ENCODE measurements at places on chromosomes 4 and X. TPM values are rescaled to one million over a fixed set of nuclear protein-coding genes. Genes with fewer than 3 reads are reported as not detected.

The CTAG1B gene
- not detected for total RNA-seq

- H3K4me1 ChIP-seq = peaks cover 4% of the 10 kb centered on the region
- H3K36me3 ChIP-seq = no peaks in the 10 kb centered on the region
- H3K27ac ChIP-seq = no peak overlapping the region
- H3K4me3 ChIP-seq = no peak overlapping the region
- DNase-seq = no peak
Observed at GRCh38 chr4:7652006-7652405, 217.3 kb upstream of the PSAPL1 start.

The CXCL10 gene
- not detected for total RNA-seq

DNA sequence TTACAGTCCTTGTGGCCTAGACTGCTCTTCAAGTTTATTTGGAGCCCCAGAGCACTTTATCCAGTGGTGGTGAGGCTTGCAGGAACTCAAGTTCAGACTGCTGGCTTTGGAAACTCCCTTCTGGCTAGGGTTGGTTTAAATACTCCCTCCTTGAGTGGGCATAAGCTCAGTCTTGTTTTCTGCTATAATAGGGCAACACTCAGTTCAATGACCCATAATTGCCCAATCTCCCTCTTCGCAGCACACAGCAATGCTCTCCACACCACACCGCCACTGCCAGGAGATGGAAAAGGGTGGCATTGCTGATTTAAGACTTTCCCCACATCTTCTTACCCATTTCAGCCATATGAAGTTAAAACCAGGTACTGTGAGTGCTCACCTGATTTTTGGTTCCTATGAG, 27.9 kb upstream of the USP38 start:
- no peak overlapping the region for H3K27ac ChIP-seq
- no peaks in the 10 kb centered on the region for H3K27me3 ChIP-seq
- no peaks in the 10 kb centered on the region for H3K36me3 ChIP-seq
- H3K4me1 ChIP-seq = no peaks in the 10 kb centered on the region
- no peak overlapping the region for H3K4me3 ChIP-seq

DNA sequence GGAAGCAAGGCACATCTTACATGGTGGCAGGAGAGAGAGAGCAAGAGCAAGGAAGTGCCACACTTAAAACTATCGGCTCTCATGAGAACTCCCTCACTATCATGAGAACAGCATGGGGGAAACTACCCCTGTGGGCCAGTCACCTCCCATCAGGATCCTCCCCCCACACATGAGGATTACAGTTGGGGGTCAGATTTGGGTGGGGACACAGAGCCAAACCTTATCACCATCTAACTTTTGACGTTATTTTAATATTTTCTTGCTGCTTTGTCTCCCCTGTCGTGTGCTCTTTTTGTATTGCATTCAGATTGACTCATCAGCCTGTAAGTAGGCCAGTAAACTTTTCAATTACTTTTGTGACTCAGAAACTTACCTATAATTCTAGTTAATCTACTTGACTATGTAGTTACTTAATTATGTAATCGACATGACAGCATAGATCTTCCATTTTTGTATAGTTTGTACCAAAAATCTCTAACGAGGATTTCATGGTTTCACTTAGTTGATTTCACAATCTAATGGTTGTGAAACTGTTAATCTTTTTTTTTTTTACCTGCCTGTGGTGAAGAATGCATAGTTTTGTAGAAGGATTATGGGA, 18.3 kb downstream of the STIM2 start:
- H3K4me3 ChIP-seq = no peak overlapping the region
- no peaks in the 10 kb centered on the region for H3K27me3 ChIP-seq
- no peak overlapping the region for H3K27ac ChIP-seq

The INTU gene
- total RNA-seq = 2.6 TPM

The TEX11 gene
- 0.23 TPM for total RNA-seq

The KDM6A gene
- 18.3 TPM for total RNA-seq

The SHROOM4 gene
- 6.8 TPM for total RNA-seq

DNA sequence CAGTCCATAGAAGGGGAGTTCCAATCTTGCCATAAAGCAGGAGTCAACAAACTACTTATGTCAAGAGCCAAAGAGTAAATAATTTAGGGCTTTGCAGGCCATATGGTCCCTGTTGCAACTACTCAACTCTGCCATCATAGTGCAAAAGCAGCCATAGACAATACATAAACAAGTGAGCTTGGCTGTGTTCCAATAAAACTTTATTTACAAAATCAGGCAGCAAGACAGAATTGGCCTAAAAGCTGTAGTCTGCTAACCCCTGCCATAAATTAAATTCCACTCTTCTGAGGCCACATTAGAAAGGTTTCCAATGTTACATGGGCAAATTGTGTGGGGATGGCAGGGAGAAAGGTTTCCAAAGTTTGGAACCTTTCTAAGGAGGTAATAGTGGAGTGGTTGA, 14.7 kb downstream of the TRMT2B start:
- H3K36me3 ChIP-seq = no peaks in the 10 kb centered on the region
- H3K4me1 ChIP-seq = no peaks in the 10 kb centered on the region
- H3K4me3 ChIP-seq = no peak overlapping the region
- no peak for DNase-seq
- no peak overlapping the region for H3K27ac ChIP-seq

The GPC3 gene
- 27.6 TPM for total RNA-seq

GRCh38 chrX:139766545-139766983, 58.6 kb upstream of the MCF2 start:
- no peaks in the 10 kb centered on the region for H3K27me3 ChIP-seq
- DNase-seq = no peak
- H3K4me3 ChIP-seq = no peak overlapping the region
- H3K36me3 ChIP-seq = peaks cover 5% of the 10 kb centered on the region
- H3K4me1 ChIP-seq = peaks cover 20% of the 10 kb centered on the region

GRCh38 chrX:69311936-69312670, 146.8 kb upstream of the PJA1 start:
- no peak overlapping the region for H3K4me3 ChIP-seq
- H3K4me1 ChIP-seq = peaks cover 11% of the 10 kb centered on the region
- no peak overlapping the region for H3K27ac ChIP-seq
- no peaks in the 10 kb centered on the region for H3K36me3 ChIP-seq
- DNase-seq = no peak

DNA sequence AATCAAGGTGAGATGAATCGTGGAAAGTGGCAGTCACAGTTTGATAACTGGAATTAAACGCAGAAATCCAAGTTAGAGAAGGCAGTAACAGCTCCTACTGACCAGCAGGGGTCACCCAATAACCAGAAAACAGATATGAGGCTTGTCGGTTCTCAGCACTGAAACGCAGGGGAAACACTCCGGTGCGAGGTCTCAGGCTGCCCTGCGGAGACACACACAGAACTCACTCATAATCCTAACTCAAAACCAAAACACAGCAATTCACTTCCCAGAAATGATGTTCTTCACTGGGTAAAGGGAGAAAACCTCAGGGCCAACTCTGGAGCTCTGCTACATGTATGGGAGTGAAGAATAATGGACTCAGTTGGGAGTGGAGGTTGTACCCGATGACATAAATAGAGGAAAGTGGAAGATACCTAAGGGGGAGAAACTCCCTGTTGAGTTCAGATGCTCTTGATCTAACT, 384.4 kb downstream of the RAPGEF2 start:
- H3K27ac ChIP-seq = no peak overlapping the region
- H3K4me3 ChIP-seq = peak overlapping the region; percentile 34
- H3K27me3 ChIP-seq = no peaks in the 10 kb centered on the region

The SSX4 gene
- not detected for total RNA-seq

DNA sequence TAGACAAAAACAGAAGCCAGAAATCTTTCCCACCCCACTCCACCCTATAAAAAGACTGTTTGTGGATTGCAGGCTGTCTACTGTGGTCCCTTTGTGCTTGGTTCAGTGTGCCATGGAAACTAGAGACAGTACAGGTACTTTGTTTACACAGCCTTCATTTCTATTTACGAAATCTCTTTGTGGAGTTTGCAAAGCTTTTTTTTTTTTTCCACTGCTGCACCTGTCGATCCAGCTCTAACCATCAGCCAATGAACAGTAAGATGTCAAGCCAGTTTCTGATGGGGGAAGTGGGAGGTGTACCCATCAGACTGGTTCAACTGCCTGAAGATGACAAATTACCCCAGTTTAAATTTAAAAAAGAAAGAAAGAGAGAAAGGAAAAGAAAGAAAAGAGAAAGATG, 20.2 kb upstream of the LRBA start:
- no peak overlapping the region for H3K27ac ChIP-seq
- no peak overlapping the region for H3K4me3 ChIP-seq
- H3K4me1 ChIP-seq = no peaks in the 10 kb centered on the region
- no peaks in the 10 kb centered on the region for H3K27me3 ChIP-seq
- H3K36me3 ChIP-seq = no peaks in the 10 kb centered on the region
- DNase-seq = no peak

The GCNA gene
- total RNA-seq = 0.48 TPM
